GM23248 (cell line): ENCODE measurements at places on chromosomes 4 and X. TPM values are rescaled to one million over a fixed set of nuclear protein-coding genes. Genes with fewer than 3 reads are reported as not detected.

REELD1 gene
- polyA plus RNA-seq, result not detected in 2 replicates

GYPA gene
- not detected in 2 replicates for polyA plus RNA-seq

GRCh38 chr4:158255727-158256324 lies 45.5 kb downstream of the TMEM144 start:
- DNase-seq, result peak; percentile 77

- DNase-seq, result no peak
These were observed 435.3 kb downstream of the ZIC3 start for GRCh38 chrX:138001226-138001625.

- no peak for DNase-seq
These were observed 289.7 kb downstream of the TRIML1 start for GRCh38 chr4:188428935-188429334.

- DNase-seq, result peak; percentile 57
These were observed 59.0 kb downstream of the ING2 start for GRCh38 chr4:183563874-183564273.

GRCh38 chr4:1601852-1602654 lies 82.1 kb downstream of the FAM53A start:
- no peak for DNase-seq

- no peak for DNase-seq
These were observed 33.7 kb downstream of the SORBS2 start for GRCh38 chr4:185778307-185778706.

- DNase-seq, result no peak
These were observed 39.7 kb downstream of the MSN start for GRCh38 chrX:65707151-65707550.

DNA sequence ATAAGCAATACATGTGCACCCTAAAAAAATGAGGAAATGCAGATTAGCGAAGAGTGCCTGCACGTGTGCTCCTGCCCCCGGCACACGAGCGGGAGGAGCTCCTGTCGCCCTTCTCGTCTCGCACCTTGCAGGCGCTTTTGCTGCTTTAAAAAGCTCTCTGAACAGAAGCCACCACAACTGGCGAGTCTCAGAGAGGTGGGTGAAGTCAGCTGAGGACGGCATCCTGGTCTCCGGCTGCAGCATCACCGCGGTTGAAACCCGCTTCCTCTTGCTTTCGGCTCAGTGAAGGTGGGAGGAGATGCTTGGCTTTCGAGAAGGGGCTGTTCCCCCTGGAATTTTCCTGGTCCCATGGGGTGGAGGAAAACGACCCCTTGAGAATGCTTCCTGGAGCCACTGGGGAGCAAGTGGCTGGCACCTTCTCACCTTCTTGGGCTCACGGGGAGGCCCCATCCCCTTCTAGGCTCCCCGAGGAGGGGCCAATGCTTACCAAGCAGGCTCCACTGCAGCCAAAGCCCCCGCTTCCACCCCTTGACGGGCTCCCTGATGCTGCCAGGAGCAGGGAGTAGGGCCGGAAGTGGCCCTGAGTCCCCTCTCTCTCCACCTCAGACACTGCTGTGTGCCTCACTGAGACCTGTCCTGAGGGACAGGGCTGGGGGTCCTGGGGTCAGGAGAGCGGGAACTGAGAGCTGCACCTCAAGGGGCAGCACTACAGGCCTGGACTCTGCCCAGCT lies 29.2 kb upstream of the MXD4 start:
- DNase-seq, result no peak

DNA sequence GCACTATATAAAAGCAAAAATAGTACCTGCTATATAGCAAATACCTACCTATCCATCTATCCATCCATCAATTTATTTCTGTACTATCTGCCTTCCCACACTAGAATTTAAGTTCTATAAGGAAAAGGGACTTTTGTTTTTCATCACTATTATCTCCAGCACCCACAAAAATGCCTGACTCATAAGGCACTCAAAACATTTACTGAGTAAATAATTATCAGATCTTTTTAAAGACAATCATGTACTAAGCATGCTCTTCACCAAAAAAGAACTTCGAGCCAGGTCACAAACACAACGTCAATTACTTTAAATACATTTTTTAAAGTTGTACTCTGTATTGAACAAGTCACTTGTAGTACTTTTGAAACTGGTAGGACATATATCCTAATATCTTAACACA lies 119.9 kb downstream of the FBXW7 start:
- peak; percentile 66 for DNase-seq

- no peak for DNase-seq
These were observed 899.2 kb downstream of the FAT4 start for GRCh38 chr4:126213996-126214395.

- DNase-seq, result peak; percentile 14
These were observed 29.8 kb upstream of the RELL1 start for GRCh38 chr4:37715889-37716402.

DNA sequence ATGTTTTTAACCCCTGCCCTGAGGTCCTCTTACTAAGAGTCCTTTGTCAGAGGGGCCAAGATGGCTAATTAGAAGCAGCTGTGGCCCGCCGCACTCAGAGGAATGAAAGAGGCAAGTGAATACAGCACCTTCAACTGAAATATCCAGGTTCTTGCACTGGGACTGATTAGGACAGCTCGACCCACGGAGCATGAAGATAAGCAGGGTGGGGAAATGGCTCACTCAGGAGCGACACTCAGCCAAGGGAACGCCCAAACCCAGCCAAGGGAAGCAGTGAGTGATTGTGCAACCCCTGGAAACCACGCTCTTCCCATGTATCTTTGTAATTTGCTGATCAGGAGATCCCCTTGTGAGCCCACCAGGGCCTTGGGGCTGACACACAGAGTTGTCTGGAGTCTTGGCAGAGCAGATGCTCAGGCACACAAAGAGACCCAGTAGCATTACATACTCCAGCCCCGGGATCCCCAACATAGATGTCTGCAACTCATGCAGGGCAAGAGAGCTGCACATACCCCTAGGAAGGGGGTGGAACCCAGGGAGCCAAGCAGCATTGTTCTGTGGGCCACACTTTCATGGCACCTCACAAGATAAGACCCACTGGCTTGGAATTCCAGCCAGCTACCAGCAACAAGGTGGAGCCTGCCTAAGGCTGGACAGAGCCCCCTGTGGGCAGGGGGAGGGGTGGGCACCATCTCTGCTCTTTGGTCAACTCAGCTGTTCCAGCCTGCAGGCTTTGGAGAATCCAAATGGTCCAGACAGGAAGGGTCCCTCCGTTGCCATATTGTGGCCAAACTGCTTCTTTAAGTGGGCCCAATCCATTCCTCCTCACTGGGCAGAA lies 23.3 kb downstream of the F8A3 start:
- peak; percentile 5 for DNase-seq

GRCh38 chr4:123133397-123134050 lies 211.1 kb upstream of the NUDT6 start:
- DNase-seq, result no peak

GRCh38 chr4:144645631-144646522 lies at the start of gene HHIP:
Gene HHIP (plus strand): TSS chr4:144646156. CDS start chr4:144646676, 520 bp downstream.
- peak; percentile 68 for DNase-seq
